ENCODE measurements at places on chromosomes 6 and 20.

- no peak for DNase-seq
These were observed 510.8 kb downstream of the PTPRT start for GRCh38 chr20:42678895-42679294.

DNA sequence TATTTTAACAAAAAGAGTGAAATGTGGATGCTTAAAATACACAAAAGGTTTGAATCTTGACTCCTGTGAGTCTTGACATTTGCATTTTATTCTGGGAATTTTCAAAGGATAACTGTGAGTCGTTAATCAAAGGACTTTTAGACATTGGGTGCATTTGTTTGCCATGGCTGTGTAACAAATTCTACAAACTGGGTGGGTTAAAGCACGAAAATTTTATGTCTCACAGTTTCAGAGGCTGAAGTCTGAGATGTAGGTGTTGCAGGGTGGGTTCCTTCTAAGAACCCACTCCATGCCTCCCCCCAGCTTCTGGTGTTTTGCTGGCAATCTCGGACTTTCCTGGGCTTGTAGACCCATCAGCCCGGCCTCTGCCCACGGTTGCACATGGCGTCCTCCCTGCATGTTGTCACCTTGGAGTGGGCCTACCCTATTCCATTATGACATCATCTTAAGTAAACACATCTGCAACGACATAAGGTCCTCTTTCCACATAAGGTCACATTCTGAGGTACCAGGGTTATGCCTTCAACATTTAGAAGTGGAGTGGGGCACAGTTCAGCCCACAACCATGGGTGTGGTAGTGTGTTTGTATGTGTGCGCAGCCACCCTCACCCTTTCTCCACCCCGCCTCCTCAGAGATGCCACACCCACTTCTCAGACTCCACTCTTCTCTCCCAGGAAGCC lies 113.1 kb downstream of the FOXA2 start:
- no peak for DNase-seq

DNA sequence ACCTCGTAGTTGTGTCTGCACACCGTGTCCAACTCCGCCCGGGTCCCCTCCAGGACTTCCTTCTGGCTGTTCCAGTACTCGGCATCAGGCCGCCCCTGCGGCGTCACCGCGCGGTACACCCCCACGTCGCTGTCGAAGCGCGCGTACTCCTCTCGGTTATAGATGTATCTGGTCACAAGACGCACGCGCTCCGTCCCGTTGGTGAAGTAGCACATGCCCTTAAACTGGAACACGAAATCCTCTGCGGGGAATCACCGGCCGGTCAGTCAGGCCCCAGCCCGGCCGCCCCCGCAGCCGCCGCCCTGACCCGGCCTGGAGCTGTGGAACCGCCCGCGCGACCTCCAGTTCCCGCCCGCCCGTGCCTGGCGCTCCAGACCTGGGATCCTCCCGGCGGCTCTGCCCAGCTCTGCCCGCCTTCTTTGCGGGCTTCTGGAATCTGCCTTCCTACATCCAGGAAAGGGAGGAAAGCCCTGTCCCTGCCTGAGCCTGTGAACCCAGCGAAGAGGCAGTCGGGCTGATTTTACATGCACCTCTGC lies 1.6 kb downstream of the HLA-DQB1 start:
- no peak for DNase-seq

DNA sequence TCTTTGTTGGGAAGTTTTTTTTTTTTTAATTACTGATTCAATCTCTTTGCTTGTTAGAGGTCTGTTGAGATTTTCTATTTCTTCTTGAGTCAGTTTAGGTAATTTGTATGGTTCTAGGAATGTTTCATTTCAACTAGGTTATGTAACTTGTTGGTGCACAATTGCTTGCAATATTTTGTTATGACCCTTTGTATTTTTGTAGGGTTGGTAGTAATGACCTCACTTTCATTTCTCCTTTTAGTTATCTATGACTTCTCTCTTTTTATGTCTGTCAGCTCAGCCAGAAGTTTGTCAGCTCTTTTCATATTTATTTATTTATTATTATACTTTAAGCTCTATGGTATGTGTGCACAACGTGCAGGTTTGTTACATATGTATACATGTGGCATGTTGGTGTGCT lies 51.1 kb upstream of the SLC24A3 start:
- no peak for DNase-seq

DNA sequence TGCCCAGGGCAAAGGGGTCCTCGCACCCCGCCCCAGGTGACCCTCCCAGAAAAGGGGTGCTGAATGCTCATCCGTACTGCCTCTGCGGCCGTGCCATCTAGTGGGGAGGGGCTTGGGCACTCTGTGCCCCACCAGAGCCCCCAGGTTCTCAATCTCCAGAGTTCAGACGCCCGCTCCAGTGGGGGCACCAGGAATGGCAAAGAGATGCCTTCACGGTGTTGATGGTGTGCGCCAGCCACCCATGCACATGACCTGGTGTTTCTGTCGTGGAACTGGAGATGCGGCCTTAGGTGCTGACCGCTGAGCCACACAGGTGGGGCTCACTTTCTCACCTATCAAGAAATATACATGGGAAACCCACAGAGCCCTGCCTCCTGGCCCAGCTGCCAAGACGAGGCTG lies 30.8 kb downstream of the GNAS-AS1 start:
- no peak for DNase-seq

- no peak for DNase-seq
These were observed 68.3 kb downstream of the FHL5 start for GRCh38 chr6:96631248-96631647.

DNA sequence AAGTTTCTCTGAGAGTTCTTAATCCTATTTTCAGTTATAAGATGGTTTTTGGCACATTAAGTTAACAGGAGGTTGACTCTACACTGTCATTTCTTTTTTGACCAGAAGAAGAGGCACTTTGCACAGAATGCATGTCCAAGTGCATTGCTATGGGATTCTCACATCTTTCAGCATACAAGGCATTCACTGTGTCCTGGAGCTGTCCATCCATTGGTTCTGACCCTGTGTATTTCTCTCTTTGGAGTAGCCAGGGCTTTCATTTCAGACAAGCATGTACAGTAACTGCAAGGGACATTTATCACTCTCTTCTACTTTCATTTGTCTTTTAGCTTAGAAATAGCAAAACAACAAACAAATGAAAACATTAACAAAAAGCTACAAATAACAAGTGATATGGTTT lies 275.1 kb upstream of the IMPG1 start:
- no peak for DNase-seq

DNA sequence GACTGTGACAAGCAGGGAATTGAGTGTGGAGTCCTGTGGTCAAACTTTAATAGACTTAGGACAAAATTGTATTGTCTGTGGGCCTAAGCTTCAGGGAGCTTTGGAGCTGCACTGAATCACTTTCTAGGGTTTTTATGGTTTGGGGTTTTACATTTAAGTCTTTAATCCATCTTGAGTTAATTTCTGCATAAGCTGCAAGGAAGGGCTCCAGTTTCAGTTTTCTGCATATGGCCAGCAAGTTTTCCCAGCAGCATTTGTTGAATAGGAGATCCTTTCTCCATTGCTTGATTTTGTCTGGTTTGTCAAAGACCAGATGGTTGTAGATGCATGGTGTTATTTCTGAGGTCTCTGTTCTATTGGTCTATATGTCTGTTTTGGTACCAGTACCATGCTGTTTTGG lies 113.4 kb upstream of the NXT1 start:
- DNase-seq = no peak

GRCh38 chr6:44915111-44915510 lies 413.0 kb upstream of the RUNX2 start:
- no peak for DNase-seq

DNA sequence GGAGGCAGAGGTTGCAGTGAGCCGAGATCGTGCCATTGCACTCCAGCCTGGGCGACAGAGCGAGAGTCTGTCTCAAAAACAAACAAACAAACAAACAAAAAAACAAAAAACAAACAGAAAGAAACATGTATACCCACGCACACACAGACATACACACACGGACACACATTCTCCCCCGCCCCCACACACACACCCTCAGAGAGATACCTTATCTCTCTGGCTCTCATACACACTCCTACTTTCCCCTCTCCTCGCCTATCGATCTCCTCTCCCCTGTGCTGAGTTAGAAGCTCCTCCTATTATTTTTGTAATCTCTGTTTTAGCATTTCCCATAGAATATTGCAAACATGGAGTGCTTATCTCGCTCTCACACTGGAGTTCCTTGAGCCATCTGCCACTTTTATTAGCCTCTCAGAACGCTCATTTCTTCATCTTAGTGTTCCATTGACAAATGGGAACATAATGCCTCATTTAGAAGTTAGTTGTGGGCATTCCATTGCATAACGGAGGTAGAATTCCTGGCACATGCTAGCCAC lies 144.2 kb upstream of the CITED2 start:
- no peak for DNase-seq

DNA sequence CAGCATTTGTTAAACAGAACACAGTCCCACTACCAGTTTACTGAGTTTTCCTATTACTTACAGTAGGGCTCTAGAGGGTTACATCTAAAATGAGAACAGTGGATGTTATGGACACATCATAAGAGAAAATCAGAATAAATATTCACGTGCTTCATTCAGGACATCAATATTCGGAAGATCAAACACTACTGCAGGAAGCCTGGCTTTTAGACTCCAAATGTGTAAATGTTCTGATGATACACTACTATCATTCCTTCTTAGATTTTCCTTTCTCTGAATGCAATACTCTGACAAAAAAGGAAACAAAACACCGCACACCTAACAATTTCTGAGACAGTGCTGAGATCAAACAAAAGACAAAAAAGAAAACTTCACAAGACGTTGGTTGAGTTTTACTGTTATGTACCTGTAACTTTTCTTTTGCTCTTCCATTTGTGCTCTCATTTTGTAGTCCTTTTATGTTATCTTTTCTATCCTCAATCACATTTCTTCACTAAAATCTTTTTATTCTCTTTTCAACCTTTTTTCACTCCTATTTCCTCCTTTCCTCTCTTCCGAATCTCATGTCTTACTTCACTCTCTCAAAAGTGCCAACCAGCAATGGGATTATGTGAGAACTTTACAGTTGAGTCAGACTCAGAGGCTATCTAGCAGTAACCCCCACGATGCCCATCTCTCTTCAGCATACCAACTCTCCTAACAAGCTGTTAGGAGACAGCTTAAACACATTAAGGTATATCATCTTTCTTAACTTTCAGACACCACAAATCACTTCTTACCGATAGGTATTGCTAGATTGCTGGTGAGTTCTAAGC lies 1.7 kb downstream of the FAM184A start:
- no peak for DNase-seq

- DNase-seq = no peak
These were observed 41.9 kb downstream of the KCTD20 start for GRCh38 chr6:36484736-36485135.

DNA sequence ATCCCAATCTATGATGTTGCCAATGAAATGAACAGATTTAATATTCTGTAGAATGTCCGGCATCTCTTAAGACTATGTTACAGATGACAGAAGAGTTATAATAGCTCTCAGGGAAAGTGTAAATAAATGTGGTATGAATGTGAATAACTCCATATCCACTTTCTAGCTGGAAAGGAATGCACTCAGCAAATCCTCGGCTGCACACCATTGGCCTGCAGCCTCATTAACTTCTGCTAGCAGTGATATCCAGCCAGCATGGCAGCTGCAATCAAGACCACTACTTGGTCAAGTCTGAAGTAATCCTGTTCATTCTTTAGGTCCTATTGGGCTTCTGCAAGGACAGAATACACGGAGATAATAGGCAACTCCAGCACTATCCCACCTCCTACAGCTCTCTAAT lies 17.3 kb upstream of the MICA start:
- no peak for DNase-seq

GRCh38 chr6:161694995-161695394 lies 421.1 kb upstream of the AGPAT4 start:
- no peak for DNase-seq

DNA sequence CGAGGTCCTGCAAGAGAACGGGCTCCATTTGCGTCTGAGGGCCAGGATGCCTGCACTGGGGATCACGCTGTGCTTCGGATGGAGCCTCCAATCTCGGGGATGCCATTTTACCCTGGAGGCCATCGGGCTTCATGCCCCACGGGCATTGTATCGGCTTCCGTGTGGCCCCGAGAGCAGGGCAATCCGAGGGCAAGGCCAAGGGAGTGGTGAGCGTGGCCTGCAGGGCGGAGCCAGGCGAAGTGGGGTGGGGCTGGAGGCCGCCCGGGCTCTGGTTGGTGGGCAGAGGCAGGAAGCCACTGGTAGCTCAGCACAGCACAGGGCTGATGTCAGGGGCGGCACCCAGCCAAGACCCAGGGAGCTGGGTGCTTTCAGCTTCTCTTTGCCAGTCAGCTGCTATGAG lies 57.5 kb upstream of the BHLHE23 start:
- no peak for DNase-seq

GRCh38 chr20:50077818-50078601 lies 34.9 kb downstream of the UBE2V1 start:
- DNase-seq = no peak

GRCh38 chr20:35920523-35920922 lies 33.8 kb downstream of the SCAND1 start:
- DNase-seq = no peak

- no peak for DNase-seq
These were observed 54.9 kb downstream of the CD40 start for GRCh38 chr20:46172961-46173536.

DNA sequence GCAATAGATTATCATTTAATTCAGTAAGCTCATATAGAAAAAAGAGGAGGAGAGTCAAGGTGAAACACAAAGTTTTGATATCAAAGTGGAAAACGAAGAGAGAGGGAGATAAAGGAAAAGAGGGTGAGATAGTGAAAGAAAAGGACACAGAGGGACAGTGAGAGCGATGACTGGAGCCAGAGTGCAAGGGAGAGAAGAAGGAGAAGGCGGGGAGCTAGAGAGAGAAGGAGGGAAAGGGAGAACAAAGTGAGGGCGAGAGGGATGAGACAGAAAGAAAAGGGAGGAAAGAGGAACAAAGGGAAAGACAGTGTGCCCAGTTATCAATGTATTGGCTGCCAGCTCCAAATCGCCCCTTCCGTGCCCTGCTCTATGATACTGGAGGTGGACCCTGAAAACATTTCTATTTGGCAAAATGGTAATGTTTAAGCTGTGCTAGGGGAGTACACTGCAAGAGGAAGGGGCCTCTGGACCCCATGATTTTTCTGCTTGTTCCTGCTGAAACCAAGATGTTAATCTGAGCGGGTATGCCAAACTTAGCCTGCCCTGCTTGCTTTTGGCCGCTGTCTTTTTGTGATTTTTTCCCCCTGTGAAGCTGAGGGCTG lies 27.8 kb downstream of the GPX5 start:
- DNase-seq = no peak

DNA sequence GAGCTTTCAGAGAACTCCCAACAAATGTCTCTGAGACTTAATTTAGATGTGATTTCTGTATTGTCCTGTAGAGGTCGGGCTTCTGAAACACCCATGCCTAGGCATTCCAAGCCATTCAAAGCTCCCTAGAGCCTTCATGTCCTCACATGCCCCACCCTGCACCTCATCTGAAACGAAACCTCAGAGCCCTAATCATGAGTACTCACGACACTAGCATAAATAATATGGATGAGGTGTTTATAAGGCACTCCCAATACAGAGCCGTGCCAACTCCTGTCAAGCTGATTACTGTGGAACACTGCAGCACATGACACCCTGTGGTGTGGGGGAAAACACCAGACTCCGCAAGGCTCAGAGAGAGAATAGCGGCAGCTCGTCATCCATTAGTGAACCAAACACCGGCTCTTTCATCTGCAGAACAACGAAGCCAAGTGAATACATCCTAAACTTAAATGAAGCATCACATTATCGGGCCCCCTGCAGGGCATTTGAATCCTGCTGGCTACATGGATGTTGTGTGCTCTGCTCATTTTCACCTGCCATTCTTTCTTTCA lies 83.8 kb downstream of the FNDC1 start:
- no peak for DNase-seq
